ENCODE measurements at places on chromosomes 12 and 14.
A peak's percentile ranks its signal among the peaks of the same experiment; 100 is the strongest.

DNA sequence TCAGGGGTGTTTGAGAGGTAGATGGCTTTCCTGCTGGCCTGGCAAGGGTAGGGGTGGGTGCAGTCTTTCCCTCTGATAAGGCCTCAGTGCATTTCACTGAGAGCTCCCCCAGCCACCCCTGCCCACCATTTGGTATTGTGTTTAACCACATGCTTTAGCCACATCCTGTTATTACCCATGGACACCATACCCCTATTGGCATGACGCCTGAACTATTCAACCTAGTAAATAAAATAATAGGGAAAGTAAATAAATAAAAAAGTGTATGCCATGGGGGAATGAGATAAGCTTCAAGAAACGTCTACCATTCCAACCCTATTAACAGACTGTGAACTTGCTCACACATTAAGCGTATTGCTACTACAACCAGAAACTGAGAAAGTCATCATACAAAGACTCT, 7.6 kb upstream of the LGR5 start:
- no peak for DNase-seq

DNA sequence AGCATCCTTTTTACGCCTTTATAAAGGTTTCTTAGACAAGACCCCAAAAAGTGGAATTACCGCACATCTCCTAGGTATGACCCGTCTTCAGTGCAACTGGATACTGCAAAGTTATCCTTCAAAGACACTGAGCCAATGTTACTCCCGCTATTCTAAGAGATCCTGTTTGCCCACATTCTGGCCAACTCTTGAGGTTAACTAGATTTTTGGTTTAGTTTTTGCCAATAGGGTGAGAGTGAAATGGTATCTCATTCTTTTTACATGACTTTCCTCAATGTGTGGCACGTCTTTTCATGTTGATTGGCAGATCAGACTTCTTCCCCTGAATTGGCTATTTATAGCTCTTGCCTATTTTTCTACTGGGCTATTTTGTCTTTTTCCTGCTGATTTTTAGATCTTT, 347.2 kb downstream of the MED13L start:
- DNase-seq, result no peak

DNA sequence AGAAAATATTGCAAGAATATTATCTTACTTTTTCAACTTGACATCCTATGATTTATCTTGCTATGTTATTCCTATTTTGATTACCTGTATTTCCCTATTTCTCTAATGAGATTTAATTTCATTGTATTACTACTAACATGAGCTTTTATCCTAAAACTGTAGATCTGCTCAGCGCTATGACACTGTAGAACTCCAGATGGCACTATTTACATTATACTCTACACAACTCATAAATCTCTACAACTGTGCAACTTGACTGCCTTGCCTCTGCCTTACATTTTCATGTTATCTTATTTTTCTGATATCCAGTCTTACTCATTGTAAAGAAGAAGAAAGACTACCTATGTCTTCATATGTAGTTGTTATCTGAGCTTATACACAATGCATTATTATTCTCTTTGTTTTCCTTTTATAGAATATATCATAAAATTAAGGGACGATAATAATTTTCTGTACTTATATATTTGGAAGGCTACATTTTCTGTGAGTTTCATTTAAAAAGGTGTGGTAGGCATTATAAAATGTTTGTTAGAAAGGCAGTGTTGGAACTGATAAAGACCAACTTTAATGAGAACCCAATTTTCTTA, 24.1 kb downstream of the NUP37 start:
- DNase-seq, result no peak

DNA sequence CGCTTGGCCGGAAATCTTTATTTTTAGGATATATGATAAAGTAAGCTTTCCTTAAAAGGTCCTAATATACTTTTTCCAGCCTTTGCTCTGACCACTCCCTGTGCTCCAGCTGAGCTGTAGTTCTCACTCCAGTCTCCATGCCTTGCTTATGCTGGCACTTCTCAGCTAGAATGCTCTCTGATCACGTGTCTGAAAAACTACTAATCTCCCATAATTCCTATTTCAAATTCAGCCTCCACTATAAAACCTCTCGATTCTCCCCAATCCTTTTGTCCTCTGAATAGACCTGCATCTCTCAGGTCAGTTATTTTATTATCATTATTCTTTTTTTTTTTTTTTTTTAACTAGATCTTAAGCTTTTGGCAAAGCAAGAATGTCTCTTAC, 3.7 kb downstream of the BIN2 start:
- DNase-seq, result no peak

DNA sequence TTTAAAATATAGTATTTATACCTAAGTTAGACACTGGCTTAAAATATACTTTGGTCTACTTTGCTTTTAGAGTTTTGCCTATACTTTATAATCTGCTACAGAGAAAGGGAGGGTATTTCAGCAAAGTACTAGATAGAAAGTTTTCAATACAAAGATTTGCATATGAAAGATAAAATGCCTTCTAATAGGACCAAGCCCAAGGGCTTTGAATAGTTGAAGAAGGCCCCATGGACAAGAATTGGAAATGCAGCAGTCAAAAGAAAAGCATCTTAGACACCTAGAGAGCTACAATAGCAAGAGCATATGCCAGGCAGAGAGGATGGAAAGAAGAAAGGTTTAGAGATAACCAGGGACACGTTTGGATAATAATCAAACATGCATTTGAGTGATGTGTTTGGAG, 83.1 kb upstream of the DNM1L start:
- DNase-seq, result no peak

DNA sequence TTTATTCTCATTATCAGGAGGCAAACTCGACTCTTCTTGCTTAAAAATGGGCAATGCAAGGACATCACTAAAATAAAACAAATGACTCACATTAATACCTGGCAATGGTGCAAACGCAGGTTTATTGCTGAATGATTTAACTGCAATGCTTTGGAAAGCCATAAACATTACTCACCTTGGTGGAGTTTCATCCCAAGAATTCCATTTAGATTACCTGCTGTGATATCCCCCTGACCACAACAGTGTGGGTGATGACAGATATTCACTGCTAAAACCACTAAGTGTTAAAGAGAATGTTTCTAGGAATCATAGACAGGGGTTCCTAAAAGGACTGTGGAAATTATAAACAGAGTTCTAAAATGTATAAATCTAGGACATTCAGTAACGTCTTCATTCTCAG, 35.3 kb upstream of the CSRNP2 start:
- no peak for DNase-seq

DNA sequence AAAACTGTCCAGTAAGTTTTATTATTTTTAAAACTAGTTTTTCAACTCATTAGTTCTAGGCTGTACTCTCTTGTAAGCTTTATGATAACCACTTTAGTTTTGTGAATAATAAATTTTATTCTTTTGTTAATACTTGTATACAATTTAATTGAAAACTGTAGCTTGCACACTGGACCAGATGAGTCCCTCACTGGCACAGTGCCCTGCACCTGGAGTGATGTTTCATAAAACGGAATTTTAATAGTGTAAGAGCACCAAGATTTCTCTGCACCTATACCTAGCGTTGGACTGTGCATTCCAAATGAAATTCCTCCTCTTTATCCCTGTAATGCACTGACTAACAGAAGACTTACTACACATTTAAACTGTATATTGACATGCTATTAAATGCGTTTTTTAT, 80.8 kb downstream of the PRIMA1 start:
- DNase-seq, result no peak

DNA sequence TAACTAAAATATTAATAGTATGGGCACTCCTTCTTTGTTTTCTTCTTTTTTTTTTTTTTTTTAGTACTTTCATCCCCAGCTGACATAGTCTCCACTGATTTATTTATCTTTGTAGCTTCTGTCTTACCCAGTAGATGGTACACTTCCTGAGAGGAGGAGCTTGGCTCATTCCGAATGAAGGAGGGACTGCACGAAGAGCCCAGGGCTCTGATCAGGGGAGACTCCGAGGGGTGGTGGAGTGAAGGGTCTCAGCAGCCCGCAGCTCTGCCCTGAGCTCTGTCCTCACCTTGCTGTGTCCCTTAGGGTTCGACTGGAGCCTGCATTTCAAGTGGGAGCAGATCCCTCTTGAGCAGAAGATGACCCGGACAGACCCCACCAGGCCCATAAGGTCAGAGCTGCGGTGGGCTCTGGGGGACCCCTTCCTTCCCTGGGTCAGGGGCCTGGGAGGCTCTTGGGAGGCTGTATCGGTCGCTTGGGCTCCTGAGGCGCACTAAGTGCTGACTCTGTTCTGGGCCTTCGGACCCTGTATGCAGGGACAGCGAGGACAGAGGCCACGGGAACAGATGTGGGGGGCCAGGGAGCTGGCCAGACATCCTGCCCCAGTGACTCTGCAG, 65.2 kb downstream of the ERH start:
- DNase-seq, result no peak

DNA sequence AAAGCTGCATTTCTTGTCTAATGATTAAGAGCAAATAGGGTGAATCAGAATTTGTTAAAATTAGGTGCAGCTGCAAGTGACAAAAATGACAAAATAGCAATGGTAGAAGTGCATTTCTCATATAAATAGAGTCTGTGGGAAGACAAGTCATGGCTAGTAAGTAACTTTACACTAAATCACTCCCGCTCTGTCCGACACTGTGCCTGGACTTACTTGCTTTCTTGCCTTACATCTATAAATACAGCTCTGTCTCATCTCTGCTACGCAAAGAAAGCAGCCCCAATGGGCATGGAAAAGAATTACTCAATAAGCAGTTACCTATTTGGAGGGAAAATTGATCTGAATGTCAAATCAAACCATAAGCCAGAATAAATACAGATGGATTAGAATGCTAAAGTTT, 245.4 kb upstream of the KRR1 start:
- no peak for DNase-seq

DNA sequence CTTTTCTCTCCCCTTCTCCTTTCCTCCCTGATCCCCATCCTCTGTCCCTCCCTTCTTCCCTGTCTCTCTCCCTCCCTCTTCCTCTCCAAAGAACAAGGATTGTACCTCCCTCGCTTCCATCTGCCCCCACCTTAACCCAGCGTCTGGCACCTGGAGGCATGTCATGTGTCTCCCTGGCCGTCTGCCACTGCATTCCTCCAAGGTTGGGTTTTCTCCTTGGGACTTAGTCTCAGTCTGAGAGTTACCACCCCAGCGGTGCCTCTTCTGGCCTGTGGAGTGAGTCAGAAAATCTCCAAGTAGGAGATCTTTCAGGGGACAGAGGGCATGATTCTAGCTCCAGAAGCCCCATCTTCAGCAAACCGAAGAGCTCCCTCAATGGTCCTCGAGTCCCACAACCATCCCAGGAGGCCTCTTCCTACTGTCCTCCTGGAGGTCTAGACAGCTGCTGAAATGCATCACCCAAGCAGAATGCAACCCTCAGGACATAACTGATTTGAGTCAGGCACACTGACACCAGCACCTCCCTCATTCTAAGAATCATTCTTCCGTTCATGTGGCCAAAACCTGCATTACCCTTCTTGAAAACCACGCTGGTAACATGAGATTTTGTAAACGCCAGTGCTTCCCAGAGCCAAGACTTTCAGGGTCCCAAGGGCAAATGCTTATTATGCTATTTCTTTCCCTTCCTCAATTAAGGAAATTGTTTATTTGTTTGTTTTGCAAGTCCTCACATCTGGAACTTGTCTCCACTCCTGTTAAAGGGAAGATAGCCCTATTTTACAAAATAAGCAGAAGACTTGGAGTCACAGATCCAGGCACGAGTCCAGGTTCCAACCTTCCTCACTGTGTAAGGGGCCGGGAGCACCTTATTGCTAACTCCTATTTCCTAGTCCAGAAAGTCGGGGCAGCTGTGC, 463.2 kb downstream of the BCL11B start:
- DNase-seq, result no peak

GRCh38 chr12:40164034-40164433, 58.2 kb upstream of the SLC2A13 start:
- DNase-seq, result no peak

- no peak for DNase-seq
These were observed 162.1 kb downstream of the TMTC2 start for GRCh38 chr12:82848845-82849244.

- DNase-seq, result no peak
These were observed 255.4 kb downstream of the DAD1 start for GRCh38 chr14:22333422-22334274.

- DNase-seq, result no peak
These were observed 7.1 kb downstream of the ETV6 start for GRCh38 chr12:11656550-11656949.

DNA sequence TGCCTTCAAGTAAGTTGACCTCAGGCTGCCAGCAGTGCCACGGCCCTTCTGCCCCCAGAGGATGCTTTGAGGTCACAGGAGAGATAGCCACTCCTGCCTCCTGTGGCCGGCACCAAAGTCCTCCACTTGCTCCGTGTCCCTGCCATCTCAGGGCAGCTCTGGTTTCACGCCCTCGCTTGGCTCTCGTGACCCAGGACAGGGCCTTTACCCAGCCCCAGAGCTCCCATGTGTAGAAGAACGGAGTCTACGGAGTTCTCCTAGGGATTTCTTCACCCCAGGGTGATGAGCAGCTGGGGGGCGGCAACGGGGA, 178.1 kb downstream of the ADGRD1 start:
- DNase-seq, result no peak

DNA sequence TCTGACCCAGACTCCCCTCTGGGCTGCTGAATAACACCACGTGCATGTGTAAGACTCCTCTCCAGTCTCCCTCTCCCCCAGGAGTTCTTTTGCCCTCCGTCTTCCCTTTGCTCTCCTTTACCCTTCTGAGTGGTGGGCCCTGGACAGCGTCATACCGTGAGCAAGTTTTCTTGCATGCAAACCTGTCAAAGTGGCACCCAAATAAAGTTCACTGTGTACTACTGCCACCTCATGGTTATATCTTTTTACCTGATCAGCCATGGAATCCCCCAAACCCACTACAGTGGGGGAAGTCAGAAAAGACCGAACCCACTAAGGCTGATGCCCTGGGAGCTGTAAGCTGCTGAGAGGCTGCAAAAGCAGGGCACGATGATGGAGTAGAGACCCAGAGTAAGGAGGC, 131.1 kb upstream of the VRK1 start:
- DNase-seq, result no peak

DNA sequence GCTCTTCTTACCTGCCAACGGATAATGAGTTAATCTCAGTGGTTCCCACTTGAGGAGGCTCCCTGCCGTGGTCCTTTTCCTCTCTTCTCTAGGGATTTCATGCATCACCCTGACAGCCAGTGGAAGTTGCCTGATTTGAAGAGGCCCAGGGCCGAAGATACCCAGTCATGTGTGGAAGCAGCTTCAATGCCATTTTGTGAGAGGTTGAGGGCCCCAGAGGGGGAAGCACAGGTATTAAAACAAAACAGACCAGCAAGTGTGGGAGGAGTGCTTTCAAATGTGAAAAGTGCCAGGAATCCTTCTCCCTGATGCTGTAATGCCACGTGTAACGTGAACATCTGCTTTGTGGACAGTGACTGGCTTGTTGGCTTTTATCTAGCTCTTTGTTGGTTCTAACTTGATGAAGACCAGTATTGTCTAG, 1.5 kb downstream of the TCP11L2 start:
- peak; percentile 7 for DNase-seq

GRCh38 chr12:132386926-132387497, 57.6 kb upstream of the GALNT9 start:
- no peak for DNase-seq

DNA sequence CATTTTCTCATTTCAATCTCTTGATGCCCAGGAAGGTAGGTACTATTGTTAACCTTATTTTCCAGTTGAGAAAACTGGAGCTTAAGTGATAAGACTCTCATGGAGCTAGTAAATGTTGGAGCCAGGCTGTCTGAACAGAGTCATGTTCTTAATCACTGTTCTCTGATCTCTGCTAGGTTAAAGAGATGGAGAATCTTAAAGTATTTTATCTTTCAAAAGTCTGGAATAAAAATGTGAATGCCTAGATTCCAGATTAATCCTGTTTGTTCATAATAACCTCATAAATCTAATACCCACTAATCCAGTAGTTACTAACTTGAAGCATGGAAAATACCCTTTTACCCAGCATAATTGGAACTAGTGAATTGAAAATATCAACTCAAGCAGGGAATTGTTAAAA, 341.0 kb upstream of the RGS6 start:
- DNase-seq, result no peak

GRCh38 chr14:72503696-72504368, 390.1 kb downstream of the DPF3 start:
- DNase-seq, result no peak
